Pancreas (tissue), 10 donors: ENCODE measurements at places on chromosomes 4 and X. TPM values are rescaled to one million over a fixed set of nuclear protein-coding genes. Genes with fewer than 3 reads are reported as not detected.

Gene CENPI
- 0.16 TPM for total RNA-seq

Gene HERC6
- total RNA-seq: 4.0 TPM

Gene MAP7D2
- total RNA-seq: 0.84 TPM

DNA sequence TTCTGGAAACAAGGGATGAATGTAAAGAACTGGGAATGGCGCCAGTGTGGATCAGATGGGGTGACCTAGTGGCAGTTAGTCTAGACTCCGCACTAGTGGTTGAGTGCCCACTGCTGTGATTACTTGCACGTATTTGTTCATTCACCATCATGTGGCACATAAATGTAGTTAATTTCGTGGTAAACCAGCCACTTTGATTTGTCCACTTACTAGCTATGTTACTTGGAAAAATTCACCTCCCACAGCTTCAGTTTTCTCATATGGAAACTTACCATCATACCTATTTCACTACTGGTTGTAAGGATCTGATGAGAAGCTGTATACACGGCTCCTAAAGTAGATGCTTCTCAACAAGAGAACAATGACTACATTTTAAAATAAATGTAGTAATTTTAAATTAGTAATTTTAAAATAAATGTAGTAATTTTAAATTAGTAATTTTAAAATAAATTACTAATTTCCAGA lies 394 bp upstream of the DYNLT3 start:
- H3K36me3 ChIP-seq: no peaks in the 10 kb centered on the region
- H3K27ac ChIP-seq: no peak overlapping the region
- H3K4me1 ChIP-seq: no peaks in the 10 kb centered on the region
- no peak for DNase-seq
- peak overlapping the region; percentile 55 for H3K4me3 ChIP-seq

DNA sequence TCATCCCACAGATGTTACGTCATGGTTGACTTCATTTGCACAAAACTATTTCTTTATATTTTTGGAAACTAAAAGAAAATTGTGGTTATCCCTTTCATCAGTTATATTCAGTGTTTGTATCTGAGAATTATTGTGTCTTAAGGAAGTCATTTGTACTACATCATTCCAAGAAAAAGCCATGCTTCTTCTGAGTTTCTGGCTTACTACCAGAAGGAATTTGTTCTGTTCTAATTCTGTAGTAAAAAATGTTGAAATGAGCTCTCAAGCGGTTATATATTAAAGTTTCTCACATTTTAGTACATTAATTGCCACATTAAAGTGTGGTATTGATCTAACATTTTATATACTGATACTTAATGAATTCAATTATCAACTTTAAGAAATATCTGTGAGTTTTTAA lies 1844.5 kb downstream of the PCDH7 start:
- H3K27ac ChIP-seq: no peak overlapping the region
- no peak for DNase-seq
- no peaks in the 10 kb centered on the region for H3K27me3 ChIP-seq
- H3K36me3 ChIP-seq: no peaks in the 10 kb centered on the region
- H3K4me1 ChIP-seq: no peaks in the 10 kb centered on the region

- H3K36me3 ChIP-seq: no peaks in the 10 kb centered on the region
- no peak overlapping the region for H3K4me3 ChIP-seq
- DNase-seq: no peak
- no peaks in the 10 kb centered on the region for H3K4me1 ChIP-seq
These were observed 58.1 kb downstream of the PHEX start for GRCh38 chrX:22090181-22090580.

DNA sequence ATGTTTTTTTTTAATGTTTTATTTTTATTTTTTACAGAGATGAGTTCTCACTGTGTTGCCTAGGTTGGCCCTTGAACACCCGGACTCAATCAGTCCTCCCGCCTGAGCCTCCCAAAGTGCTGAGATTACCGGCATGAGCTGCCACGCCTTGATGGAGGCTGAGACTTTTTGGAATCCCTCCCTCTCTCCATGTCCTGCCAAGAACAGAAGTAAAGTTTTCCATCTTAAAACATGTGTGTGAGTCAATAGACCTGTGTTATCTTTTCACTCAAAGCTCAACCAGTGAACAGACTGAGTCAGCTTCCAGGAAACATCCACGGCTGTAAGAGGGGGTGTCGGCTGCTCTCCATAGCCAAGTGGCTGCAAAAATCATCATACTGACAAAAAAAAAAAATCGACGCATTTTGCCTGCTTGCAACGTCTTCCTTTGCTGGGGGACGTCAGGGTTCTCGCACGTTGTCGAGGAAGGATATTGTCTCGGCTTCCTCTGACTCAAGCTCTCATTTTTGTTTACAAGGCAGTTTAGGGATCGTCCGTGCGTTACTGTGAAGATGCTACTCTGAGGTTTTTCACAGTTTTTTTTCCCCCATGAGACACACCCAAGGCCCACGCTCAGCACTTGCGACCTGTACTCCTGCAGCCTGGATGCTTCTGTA lies 10.0 kb upstream of the ASMTL start:
- no peak for DNase-seq
- H3K4me1 ChIP-seq: no peaks in the 10 kb centered on the region
- H3K27me3 ChIP-seq: no peaks in the 10 kb centered on the region
- H3K27ac ChIP-seq: no peak overlapping the region
- H3K4me3 ChIP-seq: no peak overlapping the region

- H3K4me3 ChIP-seq: no peak overlapping the region
- H3K4me1 ChIP-seq: no peaks in the 10 kb centered on the region
- DNase-seq: no peak
- H3K27me3 ChIP-seq: no peaks in the 10 kb centered on the region
- H3K36me3 ChIP-seq: no peaks in the 10 kb centered on the region
These were observed 29.1 kb downstream of the FHL1 start for GRCh38 chrX:136176399-136176825.

GRCh38 chr4:37928426-37929416 lies 31.5 kb upstream of the PTTG2 start:
- H3K27me3 ChIP-seq: no peaks in the 10 kb centered on the region
- DNase-seq: no peak
- H3K27ac ChIP-seq: no peak overlapping the region
- no peak overlapping the region for H3K4me3 ChIP-seq
- H3K4me1 ChIP-seq: no peaks in the 10 kb centered on the region

DNA sequence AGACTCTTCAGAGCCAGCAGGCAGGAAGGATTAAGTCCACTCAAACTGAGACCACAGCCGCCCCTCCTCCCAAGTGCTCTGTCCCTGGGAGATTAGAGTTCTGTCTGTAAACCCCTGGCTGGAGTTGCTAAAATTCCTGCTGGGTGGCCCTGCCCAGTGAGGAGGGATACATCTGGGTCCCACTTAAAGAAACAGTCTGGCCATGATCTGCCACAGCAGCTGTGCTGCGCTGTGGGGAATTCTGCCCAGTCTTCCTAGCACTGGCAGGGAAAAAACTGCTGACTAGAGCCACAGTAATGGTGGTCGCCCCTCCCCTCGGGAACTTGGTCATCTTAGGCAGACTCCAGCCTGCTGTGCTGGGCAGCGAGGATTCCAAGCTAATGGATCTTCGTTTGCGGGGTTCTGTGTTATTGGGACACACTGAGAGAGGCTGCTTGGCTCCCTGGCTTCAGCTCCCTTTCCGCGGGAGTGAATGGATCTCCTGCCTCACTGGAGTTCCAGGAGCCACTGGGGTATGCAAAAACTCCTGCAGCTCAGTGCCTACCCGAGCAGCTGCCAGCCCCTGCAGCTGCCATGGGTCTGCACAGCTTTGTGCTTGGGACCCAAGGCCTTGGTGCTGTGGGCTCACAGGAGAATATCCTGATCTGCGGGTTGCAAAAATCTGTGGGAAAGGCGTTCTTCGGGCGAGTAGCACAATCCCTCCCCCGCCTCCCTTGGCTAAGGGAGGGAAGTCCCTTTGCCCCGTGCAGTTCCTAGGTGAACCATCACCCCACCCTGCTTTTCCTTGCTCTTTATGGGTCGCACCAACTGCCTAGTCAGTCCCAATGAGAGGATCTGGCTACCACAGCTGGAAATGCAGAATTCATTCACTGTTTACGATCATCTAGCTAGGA lies 15.7 kb downstream of the ZXDB start:
- no peak overlapping the region for H3K27ac ChIP-seq
- no peaks in the 10 kb centered on the region for H3K27me3 ChIP-seq
- no peak for DNase-seq
- H3K4me3 ChIP-seq: no peak overlapping the region
- H3K36me3 ChIP-seq: no peaks in the 10 kb centered on the region

DNA sequence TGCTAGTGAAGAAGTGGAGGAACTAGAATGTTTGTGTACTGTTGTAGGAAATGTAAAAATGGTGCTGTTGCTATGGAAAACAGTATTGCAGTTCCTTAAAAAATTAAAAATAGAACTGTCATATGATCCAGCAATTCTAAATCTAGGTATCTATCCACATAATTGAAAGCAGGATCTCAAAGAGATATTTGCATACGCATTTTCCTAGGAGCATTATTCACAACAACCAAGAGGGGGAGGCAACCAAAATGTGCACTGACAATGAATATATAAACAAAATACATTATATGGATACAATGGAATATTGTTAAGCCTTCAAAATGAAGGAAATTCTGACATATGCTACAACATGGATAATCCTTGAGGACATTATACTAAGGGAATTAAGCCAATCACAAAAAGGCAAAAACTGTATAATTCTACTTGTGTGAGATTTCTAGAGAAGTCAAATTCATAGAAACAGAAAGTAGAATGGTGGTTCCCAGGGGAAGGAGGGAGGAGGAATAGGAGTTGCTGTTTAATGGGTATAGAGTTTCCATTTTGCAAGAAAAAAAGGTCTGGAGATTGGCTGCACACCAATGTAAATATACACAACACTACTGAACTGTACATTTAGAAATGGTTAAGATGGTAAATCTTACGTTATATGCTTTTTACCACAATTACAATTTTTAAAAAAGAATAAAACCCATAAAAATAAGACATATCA lies 35.6 kb upstream of the KCNE5 start:
- H3K27me3 ChIP-seq: no peaks in the 10 kb centered on the region
- no peak overlapping the region for H3K27ac ChIP-seq
- no peak for DNase-seq
- no peak overlapping the region for H3K4me3 ChIP-seq

DNA sequence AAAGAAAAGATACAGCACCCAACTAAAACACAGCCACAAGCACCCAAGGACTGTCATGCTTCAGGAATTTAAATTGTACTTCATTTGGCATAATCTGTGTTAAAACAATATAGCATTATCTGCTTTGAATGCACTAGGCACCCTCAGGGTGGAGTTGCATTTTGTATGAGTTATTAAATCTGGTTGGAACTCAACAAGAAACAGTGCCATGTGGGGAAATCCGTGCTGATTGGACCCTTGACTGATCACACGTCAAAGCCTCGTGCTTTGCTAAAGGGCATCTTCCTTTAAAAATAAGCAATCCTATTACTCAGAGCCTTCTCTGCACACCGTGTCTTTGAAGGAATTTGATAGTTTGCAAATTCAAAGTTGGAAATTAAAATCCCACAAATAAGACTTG lies 35.4 kb downstream of the IGFBP7 start:
- no peaks in the 10 kb centered on the region for H3K4me1 ChIP-seq
- no peak for DNase-seq
- no peak overlapping the region for H3K4me3 ChIP-seq

DNA sequence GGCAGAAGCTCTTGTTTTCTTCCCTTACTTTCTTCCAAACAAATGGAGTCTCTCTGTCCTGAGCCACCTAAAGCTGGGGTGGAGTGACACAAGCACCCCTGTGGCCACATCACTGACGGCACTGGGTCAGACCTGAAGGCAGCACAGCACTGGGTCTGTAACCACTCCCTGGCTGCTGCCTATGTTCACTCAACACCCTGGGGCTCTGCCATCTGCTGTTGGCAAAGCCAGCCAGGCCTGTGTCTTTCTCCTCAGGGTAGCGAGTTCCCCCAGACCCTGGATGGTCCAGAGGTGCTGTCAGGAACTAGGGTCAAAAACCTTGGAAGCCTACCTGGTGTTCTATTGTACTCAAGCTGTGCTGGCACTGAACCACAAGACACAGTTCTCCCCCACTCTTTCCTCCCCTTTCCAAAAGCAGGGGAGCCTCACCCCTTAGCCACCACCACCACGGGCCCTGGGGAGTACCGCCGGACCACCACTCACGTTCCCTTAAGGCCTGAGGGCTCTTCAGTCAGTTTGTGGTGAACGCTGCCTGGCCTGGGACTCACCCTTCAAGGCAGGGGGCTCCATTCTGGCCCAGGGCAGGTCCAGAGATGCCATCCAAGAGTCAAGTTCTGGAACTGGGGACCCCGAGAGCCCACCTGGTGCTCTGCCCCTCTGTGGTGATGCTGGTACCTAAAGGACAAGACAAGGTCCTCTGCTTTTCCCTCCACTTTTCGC lies 31.5 kb downstream of the TMEM271 start:
- no peaks in the 10 kb centered on the region for H3K36me3 ChIP-seq
- no peak overlapping the region for H3K27ac ChIP-seq
- DNase-seq: no peak
- no peaks in the 10 kb centered on the region for H3K27me3 ChIP-seq

GRCh38 chr4:60934566-60935295 lies 265.4 kb upstream of the ADGRL3 start:
- H3K27ac ChIP-seq: no peak overlapping the region
- H3K4me1 ChIP-seq: no peaks in the 10 kb centered on the region
- H3K4me3 ChIP-seq: no peak overlapping the region
- no peak for DNase-seq
- H3K36me3 ChIP-seq: no peaks in the 10 kb centered on the region
- H3K27me3 ChIP-seq: no peaks in the 10 kb centered on the region

DNA sequence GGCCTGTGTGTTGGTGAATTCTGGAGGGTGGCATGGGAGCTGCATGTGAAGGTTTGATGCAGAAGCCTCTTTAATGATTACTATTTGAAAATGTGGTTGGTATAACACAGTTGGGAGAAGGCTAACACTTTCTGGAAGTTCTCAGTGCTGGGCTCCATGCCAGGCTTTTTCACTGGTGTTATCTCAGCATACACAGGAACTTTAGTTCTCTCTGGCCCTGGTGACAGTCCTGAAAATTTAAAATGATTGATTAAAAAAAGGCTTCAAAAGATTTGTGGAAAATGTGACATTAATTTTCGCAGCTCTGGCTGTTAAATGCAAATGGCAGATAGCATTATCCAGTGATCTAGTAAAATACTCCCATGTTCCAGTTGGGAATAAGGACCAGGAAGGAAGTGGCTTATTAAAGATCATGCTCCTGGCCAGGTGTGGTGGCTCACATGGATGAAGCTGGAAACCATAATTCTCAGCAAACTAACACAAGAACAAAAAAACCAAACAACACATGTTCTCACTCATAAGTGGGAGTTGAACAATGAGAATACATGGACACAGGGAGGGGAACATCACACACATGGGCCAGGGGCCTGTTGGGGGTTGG lies 36.6 kb downstream of the DIPK2B start:
- H3K27me3 ChIP-seq: no peaks in the 10 kb centered on the region
- peaks cover 6% of the 10 kb centered on the region for H3K4me1 ChIP-seq
- H3K4me3 ChIP-seq: no peak overlapping the region

- DNase-seq: no peak
- H3K4me1 ChIP-seq: no peaks in the 10 kb centered on the region
- H3K4me3 ChIP-seq: peak overlapping the region; percentile 86
- H3K27me3 ChIP-seq: no peaks in the 10 kb centered on the region
These were observed 12.7 kb downstream of the ACOX3 start for GRCh38 chr4:8427761-8428287.
